ENCODE measurements at places on chromosomes 2 and 18.

DNA sequence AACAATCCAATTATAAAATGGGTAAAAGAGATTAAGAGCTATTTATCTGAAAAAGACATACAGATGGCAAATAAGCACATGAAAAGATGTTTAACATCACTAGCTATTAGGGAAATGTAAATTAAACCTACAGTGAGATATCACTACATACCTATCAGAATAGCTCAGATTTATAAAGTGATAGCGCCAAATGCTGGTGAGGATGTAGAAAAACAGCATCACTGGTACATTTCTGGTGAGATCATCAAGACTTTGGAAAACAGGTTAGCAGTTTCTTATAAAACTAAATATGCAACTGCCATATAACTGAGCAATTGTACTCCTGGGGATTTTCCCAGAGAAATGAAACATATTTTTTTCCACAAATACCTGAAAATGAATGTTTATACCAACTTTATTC, 100.4 kb downstream of the ACOXL start:
- DNase-seq: no peak

DNA sequence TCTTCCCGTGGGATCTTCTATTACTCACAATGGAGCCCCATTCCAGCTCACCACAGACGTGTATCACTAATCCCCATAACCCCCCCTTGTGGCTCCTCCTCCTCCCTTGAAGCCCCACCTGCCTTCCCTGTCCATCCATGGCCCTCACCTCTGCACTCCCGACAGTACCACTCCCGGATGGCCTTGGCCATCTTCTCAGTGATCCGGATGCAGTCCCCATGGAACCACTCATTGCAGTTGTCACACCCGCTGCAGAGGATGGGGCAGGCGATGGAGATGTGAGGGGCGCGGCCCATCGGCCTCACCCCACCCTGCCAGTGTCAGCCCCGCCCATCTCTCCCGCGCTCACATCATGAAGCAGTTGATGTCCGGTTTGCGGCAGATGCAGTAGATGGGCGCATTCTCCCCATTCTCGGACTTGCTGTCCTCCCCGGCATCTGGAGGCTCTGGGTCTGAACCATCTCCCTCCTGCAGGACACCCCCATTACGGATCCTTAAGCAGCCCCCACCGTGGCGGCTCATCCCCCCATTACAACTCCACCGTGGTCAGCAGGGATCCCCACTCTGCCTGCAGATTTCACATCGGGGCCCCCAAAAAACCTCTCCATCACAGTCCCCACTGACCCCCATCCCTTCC, 983 bp downstream of the CXXC1 start:
- DNase-seq: peak; percentile 23

DNA sequence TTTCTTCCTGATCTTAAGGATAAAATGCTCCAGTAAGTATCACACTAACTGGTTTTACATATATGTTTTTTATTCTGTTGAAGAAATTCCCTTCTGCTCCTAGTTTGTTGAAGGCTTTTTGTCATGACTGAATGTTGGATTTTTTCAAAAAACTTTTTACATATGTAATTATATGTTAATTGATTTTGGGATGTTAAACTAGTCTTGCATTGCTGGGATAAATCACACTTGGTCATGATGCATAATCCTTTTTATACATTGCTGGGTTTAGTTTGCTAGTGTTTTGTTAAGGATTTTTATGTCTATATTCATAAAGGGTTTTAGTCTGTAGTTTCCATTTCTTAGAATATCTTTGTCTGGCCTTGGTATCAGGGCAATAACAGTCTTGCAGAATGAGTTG, 65.6 kb upstream of the TXNDC2 start:
- no peak for DNase-seq

DNA sequence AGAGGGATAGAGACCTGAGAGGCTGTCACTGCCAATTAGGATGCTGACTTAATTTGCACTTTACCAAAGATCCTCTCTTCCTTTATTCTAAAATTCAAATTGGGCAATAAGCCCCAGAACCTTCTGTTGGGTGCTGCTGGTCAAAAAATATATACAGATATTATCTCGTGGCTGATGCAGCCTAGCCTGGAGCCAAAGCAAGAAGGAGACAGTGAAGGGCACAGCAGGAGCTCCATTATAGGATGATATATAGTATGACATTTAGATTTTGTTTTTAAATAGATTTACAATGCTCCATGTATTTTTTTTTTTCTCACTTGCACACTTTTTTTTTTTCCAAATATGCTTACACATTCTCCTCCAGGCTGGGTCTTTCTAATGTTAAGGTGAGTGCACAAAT, 579.3 kb downstream of the PIK3C3 start:
- no peak for DNase-seq

GRCh38 chr2:216222650-216223352, 113.7 kb downstream of the XRCC5 start:
- no peak for DNase-seq

- DNase-seq: peak; percentile 24
These were observed 363.6 kb downstream of the ZNF521 start for GRCh38 chr18:24988253-24988840.

DNA sequence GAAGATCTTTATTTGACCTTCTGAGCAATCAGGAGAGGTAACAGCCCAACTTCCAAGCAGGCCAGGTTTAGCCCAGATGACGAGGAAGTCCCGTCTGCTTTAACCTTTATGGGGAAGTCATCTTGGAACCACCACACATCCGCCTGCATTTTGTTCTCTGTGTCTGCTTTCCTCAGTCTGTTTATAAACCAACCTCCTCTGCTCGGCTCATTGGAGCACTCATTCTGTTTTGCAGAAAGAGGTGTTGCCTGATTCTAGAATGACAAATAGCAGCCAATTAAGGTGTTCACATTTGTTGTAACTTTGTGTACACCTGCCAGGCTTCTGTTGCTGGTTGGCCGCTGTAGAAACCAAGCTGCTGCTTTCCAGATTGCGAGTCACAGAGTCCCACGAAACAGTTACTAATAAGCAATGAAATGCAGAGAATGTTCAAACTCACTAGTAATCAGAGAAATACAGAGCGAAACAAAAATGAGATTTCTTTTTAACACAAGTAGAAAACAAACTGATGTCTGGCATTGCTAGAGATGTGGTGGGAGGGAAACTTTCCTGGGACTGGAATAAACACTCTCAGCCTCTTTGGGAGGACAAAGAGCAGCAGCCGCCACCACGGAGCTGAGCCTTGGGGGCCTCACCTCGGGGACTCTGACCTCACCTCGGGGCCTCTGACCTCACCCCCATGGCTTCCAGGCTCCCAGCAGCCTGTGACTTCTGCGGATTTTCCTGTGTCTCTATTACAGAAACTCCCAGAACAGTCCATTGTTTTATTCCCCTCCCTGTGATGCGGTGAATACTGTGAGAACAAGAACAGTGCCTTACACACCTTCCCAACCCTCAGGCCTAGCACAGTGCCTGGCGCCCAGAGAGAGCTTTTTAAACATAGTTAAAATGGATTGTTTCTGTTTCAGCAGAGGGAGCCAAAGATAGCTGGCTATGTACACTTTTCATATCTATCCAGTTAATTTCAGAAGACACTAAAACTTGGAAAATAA, 64.0 kb downstream of the MBP start:
- no peak for DNase-seq

DNA sequence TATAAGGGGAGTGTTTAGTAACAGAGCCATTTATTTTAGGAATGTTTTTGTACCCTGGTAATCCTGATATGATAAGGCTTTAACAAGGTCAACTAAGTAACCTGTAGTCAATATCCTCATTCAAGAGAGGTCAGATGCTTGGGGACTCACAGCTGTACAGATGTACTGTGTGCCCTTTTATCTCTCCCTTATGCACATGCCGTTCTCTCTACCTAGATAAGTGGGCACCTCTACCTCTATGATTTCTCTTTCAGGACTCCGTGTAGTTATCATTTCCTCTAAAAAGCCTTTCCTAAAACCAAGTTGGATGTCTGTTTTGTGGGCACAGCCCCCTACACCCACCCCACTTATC, 132.4 kb downstream of the BCL2 start:
- no peak for DNase-seq

- DNase-seq: no peak
These were observed 100.6 kb downstream of the MYO1B start for GRCh38 chr2:191345788-191346187.

DNA sequence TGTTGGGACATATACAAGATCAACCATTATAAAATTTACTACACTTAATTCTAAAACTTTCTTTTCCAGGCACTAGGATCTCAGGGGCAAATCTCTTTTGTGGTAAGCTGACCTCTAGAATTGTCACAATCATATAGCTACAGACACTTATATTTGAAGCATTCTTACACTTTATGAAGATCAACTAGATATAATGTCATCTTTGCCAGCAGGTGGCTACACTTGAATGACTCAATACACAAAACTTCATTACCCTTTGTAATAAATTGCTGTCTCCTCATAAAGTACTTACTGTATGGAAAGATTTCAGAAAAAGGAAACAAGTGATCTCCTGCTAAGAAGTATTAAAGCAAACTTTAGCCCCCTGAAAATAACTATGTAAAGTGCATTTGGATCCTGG, 77.8 kb downstream of the RDH14 start:
- no peak for DNase-seq

DNA sequence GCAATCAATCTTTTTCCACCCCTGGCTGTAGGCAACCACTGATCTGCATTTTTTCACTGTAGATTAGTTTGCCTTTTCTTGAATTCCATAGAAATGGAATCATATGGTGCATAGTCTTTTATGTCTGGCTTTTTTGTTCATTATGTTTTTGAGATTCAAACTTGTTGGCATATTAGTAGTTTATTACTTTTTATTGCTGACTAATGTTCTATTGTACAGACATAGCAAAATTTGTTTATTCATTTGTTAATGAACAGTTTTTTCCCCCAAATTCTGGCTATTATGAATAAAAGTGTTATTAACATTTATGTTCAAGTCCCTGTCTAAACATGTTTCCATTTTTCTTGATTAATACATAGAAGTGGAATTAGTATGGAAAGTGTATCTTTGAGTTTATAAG, 21.4 kb upstream of the WDSUB1 start:
- no peak for DNase-seq

DNA sequence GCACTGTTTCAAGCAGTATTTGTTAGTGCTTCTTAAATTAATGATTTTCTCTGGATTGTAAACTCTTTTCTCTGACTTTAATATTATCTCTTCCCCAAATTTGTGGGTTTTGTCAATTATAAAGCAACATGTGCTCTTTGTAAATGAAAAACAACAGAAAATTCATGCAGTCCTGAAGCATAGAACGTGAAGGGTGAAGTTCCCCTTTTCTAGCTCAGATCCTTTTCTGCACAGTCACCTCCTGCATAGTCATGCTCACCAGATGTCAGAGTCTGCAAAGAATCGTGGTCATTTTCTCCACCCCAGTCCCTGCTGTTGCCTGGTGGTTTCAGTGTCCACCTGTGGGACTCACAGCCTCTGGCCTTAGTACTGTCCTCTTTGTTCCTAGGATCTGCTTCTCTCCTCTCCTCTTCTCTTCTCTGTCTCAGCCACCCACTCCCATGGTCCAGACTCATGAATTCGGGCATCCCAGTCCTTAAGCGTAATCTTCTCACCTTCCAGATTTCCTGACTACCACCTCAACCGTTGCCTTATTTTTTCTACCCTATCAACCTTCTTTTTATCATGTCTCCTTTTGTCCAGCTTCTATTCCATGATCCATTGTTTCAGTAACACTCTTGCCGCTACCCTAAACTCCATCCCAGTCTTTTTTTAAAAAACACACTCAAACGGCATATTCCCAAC, 229.1 kb downstream of the RTP5 start:
- DNase-seq: no peak

GRCh38 chr2:9638532-9638931, 7.7 kb upstream of the YWHAQ start:
- DNase-seq: no peak

GRCh38 chr18:56407646-56408180, 230.7 kb downstream of the TXNL1 start:
- peak; percentile 65 for DNase-seq

GRCh38 chr2:11775384-11775783, 29.0 kb downstream of the LPIN1 start:
- no peak for DNase-seq

GRCh38 chr2:10078704-10079265, 1.4 kb downstream of the CYS1 start:
- no peak for DNase-seq

- no peak for DNase-seq
These were observed 223.6 kb upstream of the SIX2 start for GRCh38 chr2:45232818-45233217.

DNA sequence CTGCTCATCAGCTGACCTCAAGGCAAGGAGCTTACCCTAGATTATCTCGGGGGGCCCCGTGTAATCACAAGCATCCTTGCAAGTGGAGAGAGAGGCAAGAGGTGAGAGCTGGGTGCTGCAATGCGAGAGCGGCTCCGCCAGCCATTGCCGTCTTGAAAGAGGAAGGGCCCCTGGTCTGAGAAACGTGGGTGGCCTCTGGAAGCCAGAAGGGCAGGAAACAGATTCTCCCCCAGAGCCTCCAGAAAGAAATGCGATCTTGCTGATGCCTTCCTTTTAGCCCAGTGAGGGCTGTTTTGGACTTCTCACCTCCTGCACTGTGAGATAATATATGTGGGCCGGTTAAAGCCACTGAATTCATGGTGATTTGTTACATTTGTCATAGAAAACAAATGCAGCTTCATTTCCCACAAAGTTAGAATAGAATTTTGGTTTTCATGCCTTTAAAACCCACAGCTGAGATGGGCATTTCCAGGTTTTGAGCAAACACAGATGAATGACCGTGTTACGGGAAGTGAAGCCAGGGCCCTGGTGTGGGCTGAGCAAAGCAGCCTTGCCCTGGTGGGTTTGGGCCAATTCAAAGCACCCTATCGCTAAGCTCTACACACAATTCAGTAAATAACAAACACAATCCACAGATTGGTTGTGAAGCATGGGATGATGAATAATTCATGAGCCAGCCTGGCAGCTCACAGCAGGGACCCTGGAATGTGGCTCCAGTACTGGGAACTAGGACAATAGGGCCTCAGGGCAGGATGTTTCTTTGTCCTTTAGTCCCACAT, 319.9 kb upstream of the HS6ST1 start:
- DNase-seq: peak; percentile 95

- peak; percentile 99 for DNase-seq
These were observed at the start of gene ABCB6 for GRCh38 chr2:219218732-219219701. ABCB6 (minus strand) TSS chr2:219218958; CDS start chr2:219218673, 285 bp downstream.

DNA sequence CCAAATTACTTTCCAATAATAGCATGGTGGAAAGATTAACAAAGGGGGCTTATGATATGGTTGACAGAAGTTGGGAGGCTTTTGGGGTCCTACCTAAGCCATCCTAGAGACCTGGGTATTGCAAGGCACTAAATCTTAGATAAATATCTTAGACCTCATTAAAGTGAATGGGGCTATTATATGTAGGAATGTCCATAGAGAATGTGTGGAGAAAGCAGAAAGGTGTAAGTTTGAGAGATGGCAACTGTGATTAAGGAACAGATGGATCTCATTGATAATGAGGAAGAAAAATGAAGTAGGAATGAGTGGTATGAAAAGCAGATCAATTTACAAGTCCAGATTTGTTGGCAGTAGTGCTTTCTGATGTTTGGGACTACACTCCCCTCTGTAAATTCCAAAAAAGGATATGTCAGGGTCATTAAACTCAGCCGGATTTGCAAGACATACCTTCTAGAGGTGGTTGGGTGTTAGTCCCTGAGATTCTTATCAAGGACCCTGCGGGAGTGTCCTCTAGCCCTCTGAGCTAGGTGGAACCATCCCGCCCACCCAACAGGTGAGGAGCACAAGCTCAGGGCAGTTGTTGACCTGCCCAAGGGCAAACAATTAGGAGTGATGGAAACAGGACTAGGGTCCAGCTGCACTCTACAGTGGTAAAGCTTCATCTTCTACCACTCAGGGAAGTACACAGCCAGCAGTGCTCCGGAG, 12.1 kb downstream of the TCF7L1 start:
- no peak for DNase-seq

GRCh38 chr2:173043476-173043875, 32.2 kb upstream of the MAP3K20 start:
- no peak for DNase-seq
